BJ (cell line): ENCODE measurements at places on chromosomes 1 and 21.

GRCh38 chr1:17757426-17757825 is 2.3 kb downstream of the ACTL8 start:
- DNase-seq = no peak

GRCh38 chr1:204524986-204525385 is 8.8 kb downstream of the MDM4 start:
- DNase-seq = no peak

DNA sequence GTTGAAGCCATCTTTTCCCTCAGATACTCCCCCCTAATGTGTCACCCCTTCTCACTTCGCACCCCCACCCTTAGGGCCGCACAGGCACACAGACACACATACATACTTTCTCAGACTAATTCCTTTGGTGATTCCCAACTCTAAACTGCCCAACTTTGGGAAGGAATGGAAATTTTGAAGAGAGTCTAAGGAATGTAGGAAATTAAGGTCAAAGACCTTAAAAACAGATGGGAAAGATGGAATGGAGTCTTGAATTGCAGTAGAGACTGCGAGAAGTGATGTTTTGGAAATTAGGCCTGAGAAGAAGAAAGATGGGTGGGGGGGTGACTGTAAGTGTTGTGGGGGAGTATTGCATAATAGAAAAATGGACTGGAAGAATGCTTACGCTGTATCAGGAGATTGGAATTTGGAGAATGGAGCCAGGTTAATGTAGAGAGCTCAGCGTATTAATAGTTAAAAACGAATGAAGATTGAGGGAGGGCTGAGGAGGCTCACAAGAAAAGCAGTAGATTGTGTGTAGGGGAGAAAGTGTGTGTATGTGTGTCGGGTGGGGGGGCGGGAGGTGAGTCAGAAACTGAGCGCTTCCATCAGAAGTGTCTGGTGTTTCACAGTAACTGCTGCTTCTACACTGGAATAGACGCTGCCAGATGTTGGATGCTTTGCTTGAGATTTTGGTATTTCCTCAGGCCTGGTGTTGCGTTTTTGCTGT is 1.7 kb downstream of the PIP5K1A start:
- peak; percentile 82 for DNase-seq

DNA sequence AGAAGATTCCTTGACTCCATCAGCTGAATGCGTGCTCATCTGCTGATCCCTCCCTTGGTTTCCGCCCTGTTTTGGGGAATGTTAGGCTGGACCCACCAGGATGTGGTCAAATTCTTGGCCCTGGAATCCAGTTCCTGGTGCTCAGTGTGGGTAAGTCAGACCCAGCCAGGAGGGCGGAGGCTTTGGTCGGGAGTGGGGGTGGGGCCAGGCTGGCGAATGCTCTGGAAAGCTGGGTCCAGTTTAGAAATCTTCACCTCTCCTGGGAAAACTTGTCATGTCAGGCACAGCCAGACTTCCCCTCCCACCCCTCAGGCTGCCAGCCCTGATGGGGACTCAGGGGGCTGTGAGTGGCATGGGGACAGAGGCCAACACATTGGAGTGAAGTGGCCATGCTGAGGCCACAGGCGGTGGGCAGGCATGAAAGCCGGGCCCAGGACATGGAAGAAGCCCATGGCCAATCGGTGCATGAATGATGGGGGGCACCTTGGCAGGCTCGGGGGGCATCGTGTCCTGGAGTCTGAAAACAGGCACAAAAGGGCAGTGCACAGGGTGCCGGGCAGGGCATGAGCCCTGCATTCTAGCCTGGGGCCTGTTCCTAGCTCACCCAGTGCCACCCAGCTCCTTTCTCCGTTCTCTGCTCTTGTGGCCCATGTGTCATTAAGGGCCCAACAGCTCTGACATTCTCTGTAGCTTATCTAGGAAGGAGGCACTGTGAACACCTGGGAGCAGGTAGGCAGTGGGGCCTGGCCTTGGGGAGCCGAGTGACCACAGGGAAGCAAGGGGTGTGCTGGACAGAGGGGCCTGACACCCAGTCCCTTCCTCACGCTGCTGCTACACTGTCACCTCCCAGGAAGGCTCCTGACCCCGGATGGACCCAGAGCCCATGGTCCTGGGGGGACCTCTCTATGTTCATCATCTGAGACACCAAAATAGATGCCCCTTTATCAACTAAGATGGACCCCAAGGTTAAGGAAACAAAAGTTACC is 14.6 kb upstream of the PADI1 start:
- peak; percentile 94 for DNase-seq

DNA sequence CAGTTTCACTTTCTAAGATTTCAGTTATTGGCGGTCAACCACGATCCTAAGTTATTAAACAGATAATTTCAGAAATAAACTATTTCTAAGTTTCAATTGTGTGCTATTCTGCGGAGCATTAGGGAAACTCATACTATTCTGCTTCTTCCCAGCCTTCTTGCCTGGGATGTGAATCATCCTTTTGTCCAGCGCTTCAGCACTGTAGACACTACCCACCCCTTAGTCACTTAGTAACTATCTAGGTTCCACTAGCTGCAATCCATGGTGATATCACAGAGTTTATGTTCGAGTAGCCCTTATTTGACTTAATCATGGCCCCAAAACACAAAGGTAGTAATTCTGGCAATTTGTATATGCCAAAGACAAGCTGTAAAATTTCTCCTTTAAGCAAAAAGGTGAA is 279.9 kb upstream of the ADAMTS5 start:
- no peak for DNase-seq

GRCh38 chr1:42960566-42961311 is 2.1 kb upstream of the SLC2A1 start:
- DNase-seq = no peak

DNA sequence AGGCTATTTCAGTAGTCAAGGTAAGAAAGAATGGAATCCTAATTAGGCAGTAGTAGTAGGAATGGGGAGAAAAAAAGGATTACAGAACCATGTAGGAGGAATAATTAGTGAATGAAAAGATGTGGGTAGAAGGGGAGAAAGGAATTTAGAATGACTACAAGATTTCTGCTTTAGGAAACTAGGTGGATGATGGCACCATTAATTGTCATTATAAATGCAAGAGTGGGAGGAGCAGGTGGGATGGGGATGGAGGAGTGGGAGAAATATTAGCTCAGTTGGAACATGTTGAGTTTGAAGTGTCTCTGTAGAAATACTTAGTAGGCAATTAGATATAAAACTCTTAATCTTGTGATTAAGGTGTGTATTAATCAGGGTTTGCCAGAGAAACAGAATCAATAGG is 50.0 kb upstream of the C21orf91 start:
- DNase-seq = no peak

DNA sequence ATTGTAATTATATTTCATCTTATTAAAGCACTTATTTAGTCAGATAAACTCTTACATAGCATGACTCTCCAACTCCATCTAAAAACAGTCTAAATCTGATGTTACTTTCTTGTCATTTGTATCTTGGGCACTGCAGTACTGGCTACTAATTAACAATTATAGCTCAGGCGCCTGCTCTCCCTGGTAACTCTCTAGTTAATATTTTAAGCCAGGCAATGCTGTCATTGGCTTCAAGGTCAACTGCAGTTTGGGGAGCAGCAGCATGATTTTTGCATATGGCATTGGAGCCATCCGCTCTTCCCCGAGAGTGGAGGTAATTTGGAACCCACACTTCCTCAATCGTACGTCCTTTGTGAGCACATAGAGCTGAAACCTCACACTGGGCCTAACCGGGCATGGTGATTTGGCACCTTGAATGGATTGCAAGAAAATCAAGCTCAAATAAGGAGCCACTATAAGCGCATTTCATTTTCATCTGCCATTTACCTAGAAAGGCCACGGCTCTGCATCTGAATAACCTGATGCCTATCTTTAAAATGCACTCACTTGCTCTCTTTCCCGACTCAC is 187.7 kb downstream of the KAZN start:
- no peak for DNase-seq
